Activated CD4-positive, alpha-beta T cell treated with anti-CD3 and anti-CD28 coated beads for 36 hours (primary cell): ENCODE measurements at places on chromosomes 5 and 9. TPM values are rescaled to one million over a fixed set of nuclear protein-coding genes. Genes with fewer than 3 reads are reported as not detected.
A peak's percentile ranks its signal among the peaks of the same experiment; 100 is the strongest.

The GBGT1 gene
- total RNA-seq: 4.8 TPM

The PITX1 gene
- 0.18 TPM for total RNA-seq

DNA sequence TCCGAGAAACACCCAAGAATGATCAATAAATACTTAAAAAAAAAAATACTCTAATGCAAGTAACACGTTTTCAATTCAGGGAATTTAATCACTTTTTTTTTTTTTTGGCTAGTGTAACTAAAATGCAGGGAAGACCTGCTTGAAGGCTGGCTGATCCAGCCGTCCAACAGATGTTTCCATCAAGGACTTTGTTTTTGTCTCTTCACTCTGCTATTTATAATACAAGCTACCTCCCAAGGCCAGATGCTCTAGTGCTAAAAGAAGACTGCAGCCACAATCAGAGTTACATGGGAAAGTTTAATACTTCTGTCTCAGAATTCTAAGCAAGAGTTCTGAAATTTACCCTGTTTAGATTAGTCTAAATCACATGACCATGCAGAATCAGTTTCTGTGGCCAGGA lies 14.5 kb downstream of the TBCA start:
- DNase-seq: no peak

DNA sequence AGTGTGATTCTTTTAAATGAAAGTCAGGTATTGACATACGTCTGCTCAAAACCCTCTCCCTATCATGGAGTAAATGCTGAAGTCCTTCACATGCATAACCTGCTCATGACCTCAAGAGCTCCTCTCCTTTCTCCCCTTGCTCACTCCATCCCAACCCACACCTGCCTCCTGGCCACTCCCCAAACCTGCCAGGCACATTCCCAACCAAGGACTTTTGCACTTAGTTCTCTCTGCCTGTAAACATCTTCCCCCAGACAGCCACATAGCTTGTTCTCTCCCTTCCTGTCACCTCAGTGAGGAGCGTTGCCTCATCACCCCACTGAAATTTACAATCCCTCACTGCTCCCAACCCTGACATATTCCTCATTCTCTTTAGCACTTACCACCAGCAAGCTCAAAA lies 8.7 kb downstream of the SETD9 start:
- no peak for DNase-seq

GRCh38 chr9:9142001-9142400 lies 1342.4 kb upstream of the DMAC1 start:
- no peak for DNase-seq

GRCh38 chr5:14932902-14933469 lies 61.4 kb upstream of the ANKH start:
- no peak for DNase-seq

DNA sequence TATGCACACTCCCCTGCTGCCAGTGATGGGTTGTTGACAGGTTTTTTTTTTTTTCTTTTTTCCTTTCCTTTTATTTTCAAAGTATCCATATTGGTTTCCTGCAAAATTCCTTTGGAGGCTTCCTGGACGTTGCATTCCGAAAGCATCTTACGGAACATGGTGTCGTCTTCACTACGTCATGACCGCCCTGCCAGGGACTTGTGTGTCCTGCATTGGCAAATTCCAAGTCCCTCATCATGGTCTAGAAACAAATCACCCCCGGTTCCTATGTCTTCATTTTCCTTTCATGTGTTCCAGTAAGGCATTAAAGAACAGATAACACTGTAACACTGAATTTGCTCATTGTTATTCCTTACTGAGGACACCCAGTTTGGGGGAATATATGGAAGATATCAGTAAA lies 35.0 kb upstream of the ADAMTSL1 start:
- no peak for DNase-seq

DNA sequence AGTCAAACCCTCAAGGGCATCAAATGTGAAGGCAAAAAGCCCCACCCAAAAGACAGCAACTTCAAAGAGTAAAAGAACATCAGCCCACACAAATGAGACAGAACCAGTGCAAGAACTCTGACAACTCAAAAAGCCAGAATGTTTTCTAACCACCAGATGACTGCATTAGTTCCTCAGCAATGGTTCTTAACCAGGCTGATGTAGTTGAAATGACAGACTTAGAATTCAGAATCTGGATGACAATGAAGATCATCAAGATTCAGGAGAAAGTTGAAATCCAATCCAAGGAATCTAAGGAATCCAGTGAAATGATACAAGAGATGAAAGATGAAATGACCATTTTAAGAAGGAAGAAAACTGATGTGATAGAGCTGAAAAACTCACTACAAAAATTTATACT lies 339.7 kb downstream of the KIF4B start:
- DNase-seq: no peak

DNA sequence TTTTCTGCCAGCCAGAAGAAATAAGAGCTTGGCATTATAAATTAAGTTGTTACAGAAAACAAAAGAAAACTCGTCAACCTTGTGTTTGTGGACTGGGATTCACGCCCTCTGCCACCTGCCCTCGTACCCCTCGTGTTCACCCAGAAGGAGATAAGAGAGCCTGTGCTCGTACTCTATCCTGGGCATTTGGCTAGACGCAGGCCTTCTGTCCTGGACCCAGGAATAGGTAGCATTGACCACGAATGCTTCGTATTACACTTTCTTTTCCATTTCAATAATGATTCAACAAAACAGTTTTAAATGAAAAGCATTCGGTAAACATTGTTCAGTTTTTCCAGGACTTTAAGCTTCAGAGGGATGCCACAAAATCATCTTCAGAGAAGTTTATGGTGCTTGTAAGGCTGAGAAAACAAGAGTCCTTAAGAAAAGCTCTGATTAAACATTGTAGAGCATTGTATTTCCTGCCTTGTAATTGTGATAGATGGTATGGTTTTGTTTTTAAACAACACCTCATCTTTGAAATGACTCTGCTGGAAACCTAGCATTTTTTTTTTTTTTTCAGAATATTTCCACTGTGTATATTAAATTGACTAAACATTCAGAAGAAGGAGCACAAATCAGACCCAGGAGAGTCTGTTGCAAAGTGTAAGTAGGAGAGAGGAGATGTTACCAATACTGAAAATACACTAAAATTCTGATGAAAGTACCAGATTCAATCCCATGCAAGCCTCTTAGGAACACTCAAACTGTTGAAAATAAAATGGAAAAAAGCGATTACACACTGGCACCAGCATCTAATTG lies 27.6 kb downstream of the MTX3 start:
- DNase-seq: peak; percentile 11
